ENCODE measurements at places on chromosomes 3 and 15. TPM values are rescaled to one million over a fixed set of nuclear protein-coding genes. Genes with fewer than 3 reads are reported as not detected.

FSIP1 gene
- total RNA-seq: 0.60 TPM

MYLK gene
- 17.7 TPM for total RNA-seq

CTXN2 gene
- not detected for total RNA-seq

THRB gene
- 60.0 TPM for total RNA-seq

C3orf22 gene
- total RNA-seq: not detected

GP5 gene
- 0.27 TPM for total RNA-seq

- H3K27me3 ChIP-seq: no peaks in the 10 kb centered on the region
- H3K4me1 ChIP-seq: peaks cover 8% of the 10 kb centered on the region
- no peak overlapping the region for H3K27ac ChIP-seq
Observed at GRCh38 chr3:150222691-150223489, 185.2 kb upstream of the TSC22D2 start.

DNA sequence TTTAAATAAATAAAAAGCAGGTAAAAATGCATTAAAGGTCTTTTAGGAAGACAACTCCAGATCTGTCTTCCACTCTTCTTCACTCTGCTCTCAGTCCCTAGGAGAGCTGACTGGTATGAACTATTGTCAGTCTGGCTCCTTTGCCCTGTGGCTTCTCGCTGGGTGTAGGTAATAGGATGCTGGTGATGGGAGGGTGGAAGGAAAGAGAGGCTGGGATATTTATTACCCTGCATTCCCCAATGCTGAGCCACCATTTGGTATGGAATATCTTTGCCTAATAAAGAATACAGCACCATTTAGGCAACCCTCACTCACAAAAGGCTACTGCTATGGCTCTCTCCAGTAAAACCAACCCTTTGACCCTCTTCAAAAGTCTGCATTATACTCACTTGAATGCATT is 326.9 kb downstream of the CNTN3 start:
- DNase-seq: no peak
- no peaks in the 10 kb centered on the region for H3K4me1 ChIP-seq
- no peak overlapping the region for H3K27ac ChIP-seq
- no peak overlapping the region for H3K4me3 ChIP-seq
- no peaks in the 10 kb centered on the region for H3K27me3 ChIP-seq

DNA sequence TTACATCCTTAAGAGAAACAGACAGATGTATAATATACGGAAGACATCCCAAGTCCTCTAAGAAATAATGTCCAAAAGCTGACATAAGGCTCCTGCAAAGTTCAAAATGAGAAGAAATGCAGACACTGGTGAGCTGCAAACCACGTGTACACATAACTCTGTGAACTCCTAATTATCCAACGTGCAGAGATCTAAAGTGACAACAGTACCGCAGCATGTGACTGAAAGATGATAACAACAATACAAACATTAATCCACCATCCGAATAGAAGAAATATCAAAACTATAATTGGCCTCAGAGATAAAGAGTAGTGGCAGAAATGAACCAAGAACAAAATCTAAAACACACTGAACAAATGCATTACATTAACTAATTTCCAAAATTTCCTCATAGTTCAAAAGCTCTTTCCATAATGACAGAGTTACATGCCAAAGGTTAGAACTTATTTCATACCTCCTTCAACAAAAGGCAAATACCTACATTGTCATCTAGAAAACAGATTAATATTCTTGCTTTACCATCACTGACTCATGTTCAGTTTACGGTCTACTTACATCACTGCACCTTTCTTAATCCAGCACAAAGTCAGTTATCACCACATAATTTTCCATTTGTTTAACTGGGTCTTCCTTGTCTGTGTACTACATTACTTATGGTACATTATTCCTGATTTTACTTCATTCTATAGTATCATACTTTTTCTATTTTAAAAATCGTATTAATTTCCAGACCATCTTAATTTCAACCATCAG is 2.2 kb downstream of the PDCD10 start:
- no peak for DNase-seq
- no peak overlapping the region for H3K27ac ChIP-seq
- peaks cover 24% of the 10 kb centered on the region for H3K4me1 ChIP-seq
- no peak overlapping the region for H3K4me3 ChIP-seq

GRCh38 chr3:197478746-197479668 is 76.8 kb downstream of the BDH1 start:
- H3K4me3 ChIP-seq: no peak overlapping the region
- H3K36me3 ChIP-seq: no peaks in the 10 kb centered on the region
- no peaks in the 10 kb centered on the region for H3K4me1 ChIP-seq
- no peak overlapping the region for H3K27ac ChIP-seq

DNA sequence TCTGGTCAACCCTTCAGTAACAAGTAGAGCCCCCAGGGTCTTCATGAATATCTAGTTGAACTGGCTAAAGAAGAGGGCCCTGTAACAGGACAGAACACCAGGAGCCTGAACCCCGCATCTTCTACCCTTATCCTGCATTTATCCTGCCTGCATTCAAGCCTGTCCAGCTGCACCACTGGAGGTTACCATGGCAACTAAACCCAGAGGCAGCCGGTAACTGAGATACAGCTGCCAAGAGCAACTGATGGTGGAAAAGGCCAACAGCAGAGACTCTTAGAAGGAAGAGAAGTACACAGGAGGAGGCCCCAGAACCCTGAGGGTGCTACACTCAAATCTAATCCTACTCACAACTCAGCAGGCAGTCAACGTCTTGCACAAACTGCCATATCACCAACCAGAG is 3.7 kb upstream of the PRKAR2A start:
- H3K4me3 ChIP-seq: no peak overlapping the region
- no peaks in the 10 kb centered on the region for H3K27me3 ChIP-seq
- peaks cover 3% of the 10 kb centered on the region for H3K4me1 ChIP-seq
- peak; percentile 59 for DNase-seq

DNA sequence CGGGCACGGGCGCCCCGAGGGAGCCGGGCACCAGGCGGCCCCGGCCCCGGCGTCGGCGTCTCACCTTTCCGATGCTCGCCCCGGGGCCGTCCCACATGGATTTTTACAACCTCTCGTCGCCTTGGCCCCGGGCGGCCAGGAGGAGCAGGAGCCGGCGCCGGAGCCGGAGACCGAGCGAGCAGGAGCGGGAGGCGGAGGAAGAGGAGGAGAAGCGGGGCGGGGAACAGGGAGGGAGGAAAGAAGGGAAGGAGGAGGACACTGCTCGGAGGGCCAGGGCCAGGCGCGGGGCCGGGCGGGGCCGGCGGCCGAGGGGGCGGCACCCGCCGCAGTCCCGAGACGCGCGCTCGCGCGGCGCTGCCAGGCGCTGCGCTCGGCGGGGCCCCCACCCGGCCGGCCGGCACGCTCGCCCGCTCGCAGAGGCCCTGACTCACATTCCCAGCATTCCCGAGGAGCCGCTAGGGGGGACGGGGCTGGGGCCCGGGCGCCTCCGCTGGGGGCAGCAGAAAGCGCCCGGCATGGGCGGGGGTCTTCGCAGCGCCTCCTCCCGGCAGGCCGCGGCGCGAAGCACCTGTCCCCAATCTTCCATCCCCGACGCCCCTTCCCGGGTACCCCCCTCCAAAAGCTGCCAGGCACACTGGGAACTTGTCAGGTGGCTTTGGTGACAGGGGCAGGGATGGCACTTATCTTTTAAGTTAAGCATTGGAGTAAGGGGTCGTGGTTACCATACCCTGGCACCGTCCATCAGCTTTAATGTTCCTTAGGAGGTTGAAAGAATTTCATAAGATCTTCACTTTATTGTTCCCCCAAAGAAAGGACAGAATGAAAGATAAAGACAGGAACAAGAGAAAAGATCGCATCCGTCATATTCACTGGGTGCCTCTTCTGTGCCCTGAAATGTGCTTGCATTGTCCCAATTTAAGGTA is at the start of gene ERC2:
Gene ERC2 (minus strand): TSS at position 284 of the 923 bp plus-strand sequence.
- DNase-seq: peak; percentile 82
- peak within 1 kb of the TSS; percentile 73 for H3K4me3 ChIP-seq
- no peak within 1 kb of the TSS for H3K27ac ChIP-seq
- H3K4me1 ChIP-seq: no peaks in the 10 kb centered on the region

- no peak for DNase-seq
- H3K27me3 ChIP-seq: no peaks in the 10 kb centered on the region
- no peaks in the 10 kb centered on the region for H3K4me1 ChIP-seq
- H3K27ac ChIP-seq: no peak overlapping the region
- no peaks in the 10 kb centered on the region for H3K36me3 ChIP-seq
- H3K4me3 ChIP-seq: no peak overlapping the region
Observed at GRCh38 chr3:159748425-159748824, 240.2 kb upstream of the IL12A start.

DNA sequence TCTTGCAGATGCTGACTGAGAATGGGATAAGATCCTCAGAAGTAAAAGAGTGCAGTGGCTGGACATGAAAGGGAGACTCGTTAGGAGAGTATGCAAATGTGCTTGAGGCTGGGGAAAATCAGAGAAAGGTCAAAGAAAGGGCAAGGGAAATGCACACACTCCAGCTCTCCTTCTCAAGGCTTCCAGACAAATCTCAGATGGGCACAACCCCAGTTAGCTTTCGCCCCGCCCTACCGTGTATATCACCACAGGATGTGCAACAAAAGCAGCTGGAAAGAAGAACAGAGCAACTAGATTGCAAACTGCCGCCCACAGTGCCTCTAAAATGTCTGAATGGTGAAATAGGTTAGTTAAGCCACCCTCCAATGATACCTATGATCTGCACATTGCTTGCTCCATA is 63.9 kb downstream of the CERS3 start:
- no peak overlapping the region for H3K27ac ChIP-seq
- H3K27me3 ChIP-seq: no peaks in the 10 kb centered on the region
- no peaks in the 10 kb centered on the region for H3K36me3 ChIP-seq
- H3K4me3 ChIP-seq: no peak overlapping the region
- peaks cover 4% of the 10 kb centered on the region for H3K4me1 ChIP-seq

DNA sequence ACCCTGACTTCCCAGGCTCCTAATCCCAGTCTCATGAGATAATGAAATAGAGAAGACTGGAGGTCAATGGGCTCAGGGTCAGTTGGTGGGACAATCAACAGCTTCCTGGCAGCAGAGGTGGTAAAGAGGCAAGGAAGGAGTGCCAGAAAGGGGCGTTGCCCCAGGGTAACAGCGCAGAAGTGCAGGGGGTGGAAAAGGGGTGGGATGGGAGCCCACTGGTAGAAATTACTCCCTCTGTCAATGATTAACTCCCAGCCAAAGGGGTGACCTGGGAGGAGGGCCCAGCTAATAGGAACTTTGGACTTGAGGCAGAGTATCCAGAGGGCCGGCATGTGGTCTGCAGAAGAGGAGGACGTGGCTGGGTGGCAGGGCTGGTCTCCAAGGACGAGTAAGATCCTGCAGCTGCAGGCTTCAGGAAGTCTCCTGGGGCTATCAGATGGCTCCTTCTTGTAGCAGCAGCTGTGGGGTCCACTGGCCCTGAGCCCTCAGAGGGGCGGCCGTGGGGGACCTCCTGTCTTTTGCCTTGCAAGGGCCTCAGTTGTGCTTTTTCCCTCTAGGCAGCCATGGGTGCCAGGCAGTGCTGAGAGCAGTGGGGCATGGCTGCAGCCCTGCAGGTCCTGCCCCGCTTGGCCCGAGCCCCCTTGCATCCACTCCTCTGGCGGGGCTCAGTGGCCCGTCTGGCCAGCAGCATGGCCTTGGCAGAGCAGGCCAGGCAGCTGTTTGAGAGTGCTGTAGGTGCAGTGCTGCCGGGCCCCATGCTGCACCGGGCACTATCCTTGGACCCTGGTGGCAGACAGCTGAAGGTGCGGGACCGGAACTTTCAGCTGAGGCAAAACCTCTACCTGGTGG is 2.3 kb downstream of the GLYCTK start:
- peak overlapping the region; percentile 100 for H3K27ac ChIP-seq
- peak; percentile 90 for DNase-seq
- no peaks in the 10 kb centered on the region for H3K36me3 ChIP-seq

DNA sequence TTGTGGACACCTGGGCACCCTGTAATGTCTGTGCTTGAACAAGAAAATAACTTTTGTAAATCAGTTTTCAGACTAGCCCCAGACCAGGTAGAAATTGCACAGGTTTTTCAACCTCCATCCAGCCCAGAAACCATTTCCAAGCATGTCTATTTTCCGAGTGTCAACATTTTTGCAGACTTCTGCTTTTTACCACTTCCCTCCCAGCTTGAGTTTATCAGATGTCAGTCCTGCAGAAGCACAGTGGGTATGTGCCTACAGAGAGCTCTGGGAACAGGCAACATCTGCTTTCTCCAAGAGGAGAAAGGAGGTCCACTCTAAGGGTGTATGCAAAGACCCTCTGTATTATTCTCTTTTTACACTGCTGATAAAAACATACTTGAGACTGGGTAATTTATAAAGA is 83.9 kb downstream of the LRRK1 start:
- no peak overlapping the region for H3K27ac ChIP-seq
- no peaks in the 10 kb centered on the region for H3K36me3 ChIP-seq
- DNase-seq: no peak
- peaks cover 12% of the 10 kb centered on the region for H3K4me1 ChIP-seq

DNA sequence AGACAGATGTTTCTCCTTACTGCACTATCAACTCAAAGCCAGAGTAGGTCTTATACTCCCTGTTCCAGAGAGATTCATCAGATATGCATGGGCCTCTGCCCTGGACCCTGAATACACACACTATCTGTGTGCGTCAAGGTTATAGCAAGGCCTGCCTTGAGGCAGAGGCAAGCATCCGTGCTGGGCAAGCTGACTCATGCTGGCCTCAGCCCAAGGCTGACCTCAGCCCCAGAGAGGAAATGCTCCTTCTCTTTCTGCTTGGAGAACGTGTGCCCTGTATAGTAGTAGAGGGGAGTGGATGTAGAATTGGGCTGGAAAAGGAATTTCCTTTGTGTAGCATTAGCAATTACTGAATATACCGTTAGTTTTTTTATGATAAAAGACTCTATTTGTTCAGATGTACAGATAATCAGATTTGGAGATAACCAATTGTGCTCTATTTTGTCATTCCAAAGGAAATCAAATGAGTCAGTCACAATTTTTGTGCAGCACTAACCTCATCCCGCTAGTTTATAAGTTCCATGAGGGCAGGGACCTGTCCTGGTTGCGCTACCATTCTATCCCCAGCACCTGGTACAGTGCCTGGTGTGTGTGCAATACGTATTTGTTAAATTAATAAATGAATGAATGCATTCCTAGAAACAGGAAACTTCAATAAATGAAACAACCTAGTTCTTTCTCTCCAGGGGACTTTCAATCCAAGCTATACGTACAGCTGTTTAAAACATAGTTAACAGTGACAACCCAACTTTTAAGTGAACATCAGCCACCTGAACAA is 13.3 kb upstream of the PAQR9 start:
- no peaks in the 10 kb centered on the region for H3K36me3 ChIP-seq
- no peaks in the 10 kb centered on the region for H3K4me1 ChIP-seq
- peak; percentile 66 for DNase-seq
- no peak overlapping the region for H3K4me3 ChIP-seq

DNA sequence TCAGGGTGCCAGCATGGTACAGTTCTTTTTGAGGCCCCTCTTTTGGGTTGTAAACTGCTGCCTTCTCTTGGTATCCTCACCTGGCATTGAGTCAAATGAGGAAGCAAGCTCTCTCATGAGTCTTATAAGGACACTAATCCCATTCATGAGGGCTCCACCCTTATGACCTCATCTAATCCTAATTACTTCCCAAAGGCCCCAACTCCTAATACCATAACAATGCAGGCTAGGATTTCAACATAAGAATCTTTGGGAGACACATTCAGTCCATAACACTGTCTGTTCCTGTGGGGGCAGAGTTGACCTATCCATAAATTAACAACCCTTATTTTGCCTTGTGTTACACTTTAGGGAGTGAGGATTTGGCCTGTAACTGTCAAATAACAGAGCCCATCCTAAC is 278.3 kb downstream of the LRTM1 start:
- no peaks in the 10 kb centered on the region for H3K27me3 ChIP-seq
- H3K4me3 ChIP-seq: no peak overlapping the region
- H3K4me1 ChIP-seq: no peaks in the 10 kb centered on the region
- DNase-seq: no peak
- H3K27ac ChIP-seq: no peak overlapping the region
- H3K36me3 ChIP-seq: no peaks in the 10 kb centered on the region
